Fibroblast of lung (primary cell): ENCODE measurements at places on chromosomes 2 and 18. TPM values are rescaled to one million over a fixed set of nuclear protein-coding genes. Genes with fewer than 3 reads are reported as not detected.

TUBB6 gene
- polyA plus RNA-seq, result 549 and 646 TPM in 2 replicates

- peak; percentile 20 for DNase-seq
These were observed 6.0 kb downstream of the SPEG start for GRCh38 chr2:219440388-219441256.

GRCh38 chr2:199024224-199024623 is 433.5 kb downstream of the SATB2 start:
- no peak for DNase-seq

DNA sequence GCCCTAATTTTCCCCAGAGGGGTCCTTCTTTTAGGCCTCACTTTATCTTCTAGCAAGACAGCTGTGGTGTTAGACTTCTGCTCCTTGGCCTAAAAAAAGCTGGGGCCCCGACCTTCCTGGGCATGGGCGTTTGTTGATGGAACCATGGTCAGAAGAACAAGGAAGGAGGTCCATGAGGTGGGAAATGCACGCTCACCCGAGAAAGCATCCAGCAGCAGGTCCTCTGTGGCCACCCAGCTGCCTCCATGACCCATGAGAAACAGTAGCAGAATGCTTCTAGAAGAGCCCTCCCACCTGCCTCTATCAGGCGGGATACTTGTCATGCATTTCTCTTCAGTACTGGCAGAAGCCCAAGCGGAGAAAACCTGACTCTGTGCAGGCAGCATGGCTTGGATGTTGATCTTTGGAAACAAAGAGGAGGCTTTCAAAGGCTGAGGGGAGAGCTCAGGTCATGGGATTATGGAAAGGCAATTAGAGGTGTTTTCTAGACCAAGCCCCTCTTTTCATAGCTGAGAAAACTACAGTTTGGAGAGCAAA is 249.1 kb downstream of the FAM210A start:
- DNase-seq, result no peak

GRCh38 chr18:9832871-9833270 is 52.9 kb upstream of the TXNDC2 start:
- DNase-seq, result no peak

DNA sequence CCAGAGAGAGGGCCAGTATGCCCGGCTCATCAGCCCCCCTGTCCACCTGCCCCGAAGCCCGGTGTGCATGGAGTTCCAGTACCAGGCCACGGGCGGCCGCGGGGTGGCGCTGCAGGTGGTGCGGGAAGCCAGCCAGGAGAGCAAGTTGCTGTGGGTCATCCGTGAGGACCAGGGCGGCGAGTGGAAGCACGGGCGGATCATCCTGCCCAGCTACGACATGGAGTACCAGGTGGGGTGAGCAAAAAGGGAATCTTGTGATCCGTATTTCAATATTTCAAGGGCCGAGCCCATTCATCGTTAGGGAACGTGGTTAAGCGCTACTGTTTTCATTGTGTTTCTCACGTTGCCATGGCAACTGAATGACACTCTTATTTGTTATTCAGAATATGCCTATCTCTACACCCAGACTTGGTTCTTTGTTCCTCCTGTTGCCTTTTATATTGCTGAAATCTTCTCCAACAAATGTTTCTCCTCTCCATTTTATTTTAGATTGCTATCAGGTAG is 81.5 kb downstream of the NRP2 start:
- DNase-seq, result peak; percentile 95

CNDP1 gene
- polyA plus RNA-seq, result not detected in 2 replicates

GRCh38 chr18:79871481-79872091 is 73.8 kb downstream of the KCNG2 start:
- DNase-seq, result no peak

DNA sequence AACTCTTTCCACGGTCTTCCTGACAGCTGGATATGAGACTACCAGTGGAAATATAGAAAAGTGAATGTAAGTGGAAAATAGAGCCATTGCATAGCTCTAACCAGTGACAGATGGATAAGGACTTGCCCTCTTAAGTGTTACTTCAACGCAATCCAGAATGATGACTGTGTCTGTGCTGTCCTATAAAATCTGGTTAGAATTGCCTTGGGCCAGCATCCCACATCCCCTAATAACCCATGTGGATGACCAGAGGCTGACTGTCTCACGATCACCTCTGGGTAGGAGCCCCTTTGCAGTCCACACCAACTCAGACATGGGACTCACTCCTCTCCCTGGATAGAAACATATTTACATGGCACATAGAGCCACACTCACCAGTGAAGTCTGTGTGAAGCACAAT is 186.6 kb downstream of the C1D start:
- peak; percentile 36 for DNase-seq

CD8B2 gene
- polyA plus RNA-seq, result not detected in 2 replicates

DPYSL5 gene
- not detected in 2 replicates for polyA plus RNA-seq

LHCGR gene
- polyA plus RNA-seq, result 0.12 TPM in 1 of 2 replicates, not detected in the other

GRCh38 chr2:154425994-154426393 is 272.5 kb upstream of the KCNJ3 start:
- no peak for DNase-seq

NT5C1B gene
- not detected in 2 replicates for polyA plus RNA-seq

DNA sequence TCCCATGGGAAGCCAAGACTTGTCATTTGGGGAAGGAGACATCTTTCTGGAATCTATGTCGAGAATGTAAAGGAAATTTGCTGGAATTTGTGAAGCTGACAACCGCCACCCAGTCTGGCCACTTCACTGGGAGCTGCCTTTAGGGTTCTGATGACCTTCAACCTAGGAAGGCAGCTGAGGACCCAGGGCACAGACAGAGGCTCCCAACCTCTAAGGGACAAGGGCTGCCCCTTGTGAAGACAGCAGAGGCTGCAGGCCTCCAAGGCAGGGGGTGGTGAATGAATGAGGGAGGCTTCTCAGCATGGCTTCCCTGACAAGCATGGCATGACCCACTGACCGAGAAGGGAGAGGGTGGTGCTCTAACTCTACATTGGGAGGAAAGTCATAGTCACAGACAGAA is 128.9 kb upstream of the ASB18 start:
- DNase-seq, result no peak

- DNase-seq, result peak; percentile 80
These were observed at the start of the genes PEX13 and PUS10 for GRCh38 chr2:61017556-61018317. Gene PEX13 (plus strand): TSS chr2:61017720. CDS start chr2:61017760, 40 bp downstream. Gene PUS10 (minus strand): TSS chr2:61018255. CDS start chr2:61011890, 6,365 bp downstream.

GRCh38 chr2:28944535-28945248 is 36.4 kb upstream of the TOGARAM2 start:
- no peak for DNase-seq

POMC gene
- 0.33 TPM in 1 of 2 replicates, not detected in the other for polyA plus RNA-seq

DNA sequence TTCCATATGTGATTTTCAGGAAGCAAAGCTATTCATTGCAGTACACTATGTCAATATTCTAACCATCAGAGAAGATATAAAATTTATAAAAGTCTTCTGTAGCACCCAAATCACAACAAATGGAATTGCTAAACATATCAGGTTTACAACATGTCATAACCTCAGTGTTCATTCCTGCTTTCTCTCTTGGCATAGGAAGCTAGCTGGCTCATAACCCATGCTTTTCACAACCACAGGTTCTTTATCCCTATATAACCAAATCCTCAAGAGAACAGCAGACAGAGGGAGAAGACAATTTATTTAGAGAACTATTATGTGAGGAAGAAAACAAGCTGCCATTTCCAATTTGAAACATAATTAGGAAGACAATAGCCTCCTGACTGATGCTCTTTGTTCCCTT is 997.0 kb upstream of the ACVR2A start:
- DNase-seq, result peak; percentile 30

DNA sequence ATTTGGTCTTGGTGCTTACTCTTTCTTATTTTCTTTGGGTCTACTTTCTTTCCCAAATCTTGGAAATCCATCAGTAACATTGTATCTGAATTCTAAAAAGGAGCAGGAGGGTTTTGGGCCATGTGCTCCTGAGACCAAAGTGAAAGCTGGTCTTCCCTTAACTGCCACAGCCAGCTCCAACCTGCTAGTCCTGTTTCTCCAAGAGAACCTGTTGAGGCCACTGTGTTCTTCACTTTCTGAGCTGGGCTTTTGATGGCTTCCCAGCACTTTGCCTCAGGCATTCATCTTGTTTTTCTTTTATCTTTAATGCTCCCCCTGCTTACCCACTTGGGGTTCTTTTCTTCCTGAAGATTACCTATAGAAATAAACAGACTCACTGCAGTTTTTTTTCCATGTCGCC is 53.3 kb downstream of the ARHGAP28 start:
- DNase-seq, result no peak

KYNU gene
- polyA plus RNA-seq, result 0.26 and 1.7 TPM in 2 replicates

DNA sequence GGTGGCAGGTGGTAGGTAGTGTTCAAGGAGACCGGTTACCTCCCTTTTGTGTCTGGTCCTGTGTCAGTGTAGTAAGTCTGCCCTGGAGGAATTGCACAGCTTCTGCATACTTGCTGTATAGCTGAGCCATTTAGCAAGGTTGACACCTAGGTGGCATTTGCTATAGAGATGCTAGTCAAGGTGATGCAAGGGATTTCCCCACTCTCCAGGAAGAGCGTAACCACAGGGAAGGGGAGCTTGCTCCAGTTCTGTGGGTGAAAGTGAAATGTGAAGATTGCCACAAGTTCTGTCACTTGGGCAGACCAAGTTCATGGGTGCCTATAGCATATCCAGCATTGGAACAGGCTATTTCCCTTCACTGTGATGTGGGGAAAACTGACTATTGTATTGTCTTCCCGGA is 28.1 kb downstream of the NAT8 start:
- DNase-seq, result no peak

GRCh38 chr2:115542331-115542730 is 1099.9 kb downstream of the DPP10 start:
- no peak for DNase-seq

LINC00305 gene
- polyA plus RNA-seq, result not detected in 2 replicates

GCG gene
- not detected in 2 replicates for polyA plus RNA-seq

- no peak for DNase-seq
These were observed 8.4 kb upstream of the LIMS2 start for GRCh38 chr2:127683757-127684156.

DNA sequence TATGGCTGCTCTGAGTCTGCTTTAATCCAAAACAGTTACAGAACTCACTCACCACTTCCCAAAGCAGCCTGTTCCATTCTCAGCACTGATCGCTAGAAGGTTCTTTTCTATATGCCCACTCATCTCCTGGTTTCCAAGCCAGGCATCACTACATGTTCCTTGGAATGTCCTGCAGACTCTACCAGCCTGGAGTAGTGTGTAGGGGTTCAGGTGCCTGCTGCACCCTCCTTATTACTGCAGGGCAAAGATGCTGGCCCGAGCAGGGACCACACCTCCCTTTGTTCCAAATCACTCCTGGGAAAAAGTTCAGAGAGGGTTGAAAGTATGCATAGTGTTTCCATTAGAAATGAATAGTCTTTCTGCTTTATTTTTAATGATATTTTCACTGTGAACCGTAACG is 196.6 kb downstream of the SH3RF3 start:
- no peak for DNase-seq

ADAM23 gene
- 2.7 and 9.5 TPM in 2 replicates for polyA plus RNA-seq

DNA sequence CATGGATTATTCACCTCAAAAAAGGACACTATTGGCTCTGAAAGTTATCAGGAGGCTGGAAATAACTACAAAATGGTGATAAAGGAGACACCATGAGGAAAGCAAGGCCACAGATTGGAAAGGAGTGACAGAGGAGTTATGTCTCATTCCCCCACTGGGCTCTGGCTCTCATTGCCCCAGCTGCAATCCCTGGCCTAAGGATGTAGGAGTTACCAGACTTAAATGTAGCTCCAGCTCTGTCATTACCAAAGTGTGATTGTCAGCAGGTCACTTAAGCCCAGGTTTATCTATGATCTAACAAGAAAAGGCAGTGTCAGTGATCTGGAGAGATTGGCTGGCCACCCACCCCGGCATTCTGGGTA is 1228.2 kb upstream of the DDX18 start:
- no peak for DNase-seq

DNA sequence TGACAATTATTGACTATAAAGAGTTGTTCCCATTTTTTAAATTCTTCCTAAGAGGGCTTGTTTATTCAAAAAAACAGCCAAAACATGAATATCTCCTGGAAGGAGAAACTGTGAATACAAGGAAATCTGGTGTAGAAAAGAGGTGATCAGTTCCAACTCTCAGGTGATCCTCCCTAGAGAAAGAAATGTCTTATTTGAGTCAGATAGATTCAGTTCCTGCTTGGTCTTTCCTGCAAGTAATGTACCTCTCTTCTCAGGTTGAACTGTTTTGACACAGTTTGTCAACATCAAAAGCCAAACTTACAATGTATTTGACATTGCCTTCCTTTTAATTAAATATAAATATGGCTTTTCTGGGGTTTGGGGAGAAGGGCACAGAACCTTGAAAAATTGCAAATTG is 567.4 kb downstream of the ARHGAP15 start:
- DNase-seq, result no peak

- DNase-seq, result no peak
These were observed 152.9 kb downstream of the DYSF start for GRCh38 chr2:71606244-71606643.

CPS1 gene
- polyA plus RNA-seq, result 10.8 and 25.7 TPM in 2 replicates

FKBP1B gene
- polyA plus RNA-seq, result 11.9 and 18.0 TPM in 2 replicates

IL36G gene
- not detected in 2 replicates for polyA plus RNA-seq

ESCO1 gene
- 5.2 and 8.5 TPM in 2 replicates for polyA plus RNA-seq

DNA sequence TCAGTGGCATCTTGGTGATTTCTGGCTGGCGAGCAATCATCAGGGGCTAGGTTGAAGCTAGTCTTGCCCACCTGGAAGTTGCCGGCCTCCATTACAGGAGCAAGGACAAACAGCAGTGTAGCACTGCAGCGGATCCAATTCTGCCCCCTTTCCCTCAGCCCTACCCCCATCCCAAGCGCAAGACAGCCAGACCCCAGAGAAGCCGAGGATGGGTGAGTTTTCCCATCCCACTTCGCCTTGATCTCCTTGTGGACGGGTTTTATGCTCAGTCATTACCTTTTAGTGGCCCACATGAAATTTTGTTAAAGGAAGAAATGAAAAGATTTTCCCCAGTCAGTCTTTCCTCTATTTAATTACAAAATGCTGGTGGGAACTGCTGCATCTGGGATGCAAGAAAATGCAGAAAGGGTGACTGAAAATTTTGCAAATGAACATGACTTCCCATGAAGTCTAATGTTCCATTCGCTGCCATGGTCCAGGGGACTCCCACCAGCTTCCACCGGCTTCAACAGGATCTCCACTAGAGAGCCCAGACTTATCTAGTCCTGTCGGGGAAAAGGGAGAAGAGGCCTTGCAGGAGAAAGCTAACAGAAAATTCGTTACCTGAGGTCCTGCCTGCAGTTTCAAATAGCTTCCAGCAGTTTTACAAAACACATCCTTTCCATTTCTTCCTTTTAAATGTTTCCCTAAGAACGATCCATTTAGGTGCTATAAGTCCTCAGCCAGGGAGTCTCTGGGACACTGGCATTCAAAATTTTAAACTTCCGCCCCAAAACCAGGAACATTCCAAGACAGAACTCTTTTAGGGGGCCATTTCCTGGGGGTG is 1.9 kb upstream of the HOXD9 start:
- no peak for DNase-seq

GRCh38 chr2:43326101-43326825 is 99.9 kb upstream of the ZFP36L2 start:
- no peak for DNase-seq

- DNase-seq, result no peak
These were observed 226.7 kb upstream of the ZNF804A start for GRCh38 chr2:184371641-184372040.

ZNF521 gene
- 25.2 and 29.6 TPM in 2 replicates for polyA plus RNA-seq

GRCh38 chr2:45606796-45607195 is 4.3 kb downstream of the SRBD1 start:
- DNase-seq, result no peak

NTSR2 gene
- polyA plus RNA-seq, result not detected in 2 replicates

- DNase-seq, result no peak
These were observed 108.4 kb downstream of the POLR1A start for GRCh38 chr2:85997017-85997970.

- peak; percentile 47 for DNase-seq
These were observed 98.5 kb downstream of the NUP35 start for GRCh38 chr2:183222751-183223150.
